ENCODE measurements at places on chromosomes 5 and 9.
A peak's percentile ranks its signal among the peaks of the same experiment; 100 is the strongest.

- no peaks in the 10 kb centered on the region for H3K36me3 ChIP-seq
- DNase-seq, result peak; percentile 56
- H3K4me3 ChIP-seq, result no peak overlapping the region
- no peak overlapping the region for H3K27ac ChIP-seq
- no peaks in the 10 kb centered on the region for H3K27me3 ChIP-seq
Observed at GRCh38 chr5:133340002-133340755, 272.2 kb downstream of the FSTL4 start.

- DNase-seq, result no peak
- no peak overlapping the region for H3K27ac ChIP-seq
- H3K27me3 ChIP-seq, result no peaks in the 10 kb centered on the region
- H3K36me3 ChIP-seq, result peaks cover 22% of the 10 kb centered on the region
- H3K4me1 ChIP-seq, result peaks cover 24% of the 10 kb centered on the region
Observed at GRCh38 chr5:62314213-62314830, 8.3 kb downstream of the KIF2A start.

GRCh38 chr9:125586172-125586511 lies 120.9 kb downstream of the MAPKAP1 start:
- H3K4me1 ChIP-seq, result no peaks in the 10 kb centered on the region
- H3K36me3 ChIP-seq, result 0 out of 2 replicates have a peak, but pooled peaks cover 3% of the 10 kb centered on the region

DNA sequence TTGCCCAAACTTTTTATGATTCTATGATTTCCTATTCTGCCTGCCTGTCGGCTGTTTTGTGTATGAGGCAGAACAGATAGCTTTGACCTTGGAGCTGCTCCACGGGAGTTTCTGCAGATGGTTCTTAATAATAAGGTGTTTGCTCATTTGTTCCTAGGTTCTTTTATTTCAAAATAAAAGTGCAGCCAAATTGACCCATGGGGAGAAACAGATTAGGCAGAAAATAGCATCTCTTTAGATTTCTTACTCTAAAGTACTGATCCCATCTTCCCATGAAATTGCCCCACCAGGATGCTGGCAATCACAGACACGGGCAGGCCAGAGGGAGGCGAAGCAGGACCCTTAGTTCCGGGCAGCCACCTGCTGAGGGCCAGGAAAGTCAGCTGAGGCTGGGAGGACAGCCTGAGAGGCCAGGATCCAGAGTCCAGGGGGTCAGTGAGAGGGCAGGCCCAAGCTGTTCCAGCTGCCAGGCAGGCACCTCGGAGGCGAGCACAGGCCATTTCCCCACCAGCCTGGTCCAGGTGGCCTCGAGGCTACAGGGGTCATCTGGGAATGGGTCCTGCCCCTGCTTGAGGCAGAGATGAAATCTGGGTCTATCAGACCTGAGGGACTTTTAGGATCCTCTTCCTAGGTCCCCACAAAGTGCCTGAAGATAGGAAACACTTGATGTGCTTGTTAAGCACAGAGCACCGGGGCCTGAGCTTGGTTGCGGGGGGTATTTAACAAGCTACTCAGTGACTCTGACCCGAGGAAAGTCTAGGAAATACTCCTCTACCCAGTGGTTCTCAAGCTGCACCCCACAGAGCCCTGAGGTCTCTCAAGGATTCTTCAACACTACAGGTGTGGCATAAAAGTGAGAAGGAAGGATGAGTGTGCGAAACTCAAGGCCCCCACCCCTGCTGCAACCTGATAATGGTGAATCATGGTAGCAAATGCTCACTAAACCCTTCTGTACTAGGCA lies 145.4 kb downstream of the CMYA5 start:
- no peak for DNase-seq
- H3K4me1 ChIP-seq, result no peaks in the 10 kb centered on the region
- H3K27me3 ChIP-seq, result no peaks in the 10 kb centered on the region
- no peak overlapping the region for H3K4me3 ChIP-seq

- no peak overlapping the region for H3K4me3 ChIP-seq
- no peak for DNase-seq
- H3K4me1 ChIP-seq, result peaks cover 7% of the 10 kb centered on the region
- H3K27ac ChIP-seq, result no peak overlapping the region
Observed at GRCh38 chr5:74092766-74093165, 466.8 kb downstream of the ARHGEF28 start.

DNA sequence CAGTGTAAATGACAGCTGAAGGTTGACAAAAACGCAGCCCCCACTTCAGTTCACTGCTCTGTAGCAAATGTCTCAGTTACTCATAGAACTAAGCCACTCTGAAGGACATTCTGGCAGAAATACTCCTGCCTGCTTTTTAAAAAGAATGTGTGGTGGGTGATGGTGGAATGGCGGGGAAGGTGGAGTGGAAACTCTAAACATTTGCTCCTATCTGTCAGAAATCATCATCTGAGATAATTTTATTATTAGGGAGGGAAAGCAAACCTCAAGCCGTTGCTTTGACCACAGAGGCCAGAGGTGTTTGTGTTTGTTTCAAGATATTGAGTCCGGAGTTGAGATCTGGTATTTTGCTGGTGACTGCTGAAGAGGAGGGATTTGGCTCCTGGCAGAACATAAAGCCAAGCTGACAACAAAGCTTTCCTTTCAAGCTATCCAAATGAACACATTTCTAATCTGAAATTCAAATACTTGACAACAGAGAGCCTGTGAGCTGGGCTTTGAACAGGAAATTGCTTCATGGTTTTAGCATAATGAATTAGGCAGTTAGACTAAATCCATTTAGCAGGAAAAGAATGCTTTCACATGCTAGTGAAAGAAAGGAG lies 362.7 kb downstream of the CSNK1G3 start:
- no peak overlapping the region for H3K4me3 ChIP-seq
- H3K4me1 ChIP-seq, result no peaks in the 10 kb centered on the region
- no peaks in the 10 kb centered on the region for H3K27me3 ChIP-seq

- no peaks in the 10 kb centered on the region for H3K36me3 ChIP-seq
- H3K4me3 ChIP-seq, result no peak overlapping the region
- H3K27me3 ChIP-seq, result no peaks in the 10 kb centered on the region
- no peak for DNase-seq
- no peak overlapping the region for H3K27ac ChIP-seq
Observed at GRCh38 chr9:84701801-84702200, 32.3 kb downstream of the NTRK2 start.

- no peaks in the 10 kb centered on the region for H3K27me3 ChIP-seq
- no peak for DNase-seq
- no peaks in the 10 kb centered on the region for H3K36me3 ChIP-seq
- H3K4me1 ChIP-seq, result peaks cover 10% of the 10 kb centered on the region
- H3K4me3 ChIP-seq, result no peak overlapping the region
Observed at GRCh38 chr9:70529377-70529776, 114.9 kb upstream of the KLF9 start.

DNA sequence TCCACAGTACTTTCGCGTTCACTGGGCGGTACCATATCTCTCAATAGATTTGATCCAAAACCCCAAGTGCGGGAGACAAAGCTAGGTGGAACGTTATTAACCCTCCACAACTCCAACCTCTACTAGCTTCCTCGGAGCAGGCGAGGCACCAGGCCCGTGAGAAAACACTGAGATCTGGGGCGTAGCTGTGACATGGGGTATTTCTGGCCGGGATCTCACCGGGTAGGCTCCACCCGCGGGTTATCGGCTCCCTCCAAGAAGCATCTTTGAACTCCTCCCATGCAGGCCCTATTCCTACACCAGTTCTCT lies 350 bp upstream of the SLC25A46 start:
- H3K4me3 ChIP-seq, result peak overlapping the region; percentile 94
- H3K36me3 ChIP-seq, result peaks cover 16% of the 10 kb centered on the region

- H3K4me3 ChIP-seq, result no peak overlapping the region
- DNase-seq, result no peak
- H3K27ac ChIP-seq, result no peak overlapping the region
Observed at GRCh38 chr5:125106881-125107280, 360.4 kb upstream of the ZNF608 start.

GRCh38 chr9:131668439-131669268 lies 71.2 kb downstream of the RAPGEF1 start:
- DNase-seq, result no peak
- H3K27me3 ChIP-seq, result no peaks in the 10 kb centered on the region
- H3K4me1 ChIP-seq, result peaks cover 8% of the 10 kb centered on the region
- peak overlapping the region; percentile 8 for H3K27ac ChIP-seq
- no peak overlapping the region for H3K4me3 ChIP-seq

- no peak overlapping the region for H3K4me3 ChIP-seq
- no peak overlapping the region for H3K27ac ChIP-seq
- H3K27me3 ChIP-seq, result peaks cover 26% of the 10 kb centered on the region
- DNase-seq, result no peak
- no peaks in the 10 kb centered on the region for H3K36me3 ChIP-seq
Observed at GRCh38 chr9:25917731-25918362, 239.6 kb upstream of the TUSC1 start.

Measured in RWPE2 (cell line).